Progenitor cell of endocrine pancreas (in vitro differentiated cells): ENCODE measurements at places on chromosomes 3 and 15.

DNA sequence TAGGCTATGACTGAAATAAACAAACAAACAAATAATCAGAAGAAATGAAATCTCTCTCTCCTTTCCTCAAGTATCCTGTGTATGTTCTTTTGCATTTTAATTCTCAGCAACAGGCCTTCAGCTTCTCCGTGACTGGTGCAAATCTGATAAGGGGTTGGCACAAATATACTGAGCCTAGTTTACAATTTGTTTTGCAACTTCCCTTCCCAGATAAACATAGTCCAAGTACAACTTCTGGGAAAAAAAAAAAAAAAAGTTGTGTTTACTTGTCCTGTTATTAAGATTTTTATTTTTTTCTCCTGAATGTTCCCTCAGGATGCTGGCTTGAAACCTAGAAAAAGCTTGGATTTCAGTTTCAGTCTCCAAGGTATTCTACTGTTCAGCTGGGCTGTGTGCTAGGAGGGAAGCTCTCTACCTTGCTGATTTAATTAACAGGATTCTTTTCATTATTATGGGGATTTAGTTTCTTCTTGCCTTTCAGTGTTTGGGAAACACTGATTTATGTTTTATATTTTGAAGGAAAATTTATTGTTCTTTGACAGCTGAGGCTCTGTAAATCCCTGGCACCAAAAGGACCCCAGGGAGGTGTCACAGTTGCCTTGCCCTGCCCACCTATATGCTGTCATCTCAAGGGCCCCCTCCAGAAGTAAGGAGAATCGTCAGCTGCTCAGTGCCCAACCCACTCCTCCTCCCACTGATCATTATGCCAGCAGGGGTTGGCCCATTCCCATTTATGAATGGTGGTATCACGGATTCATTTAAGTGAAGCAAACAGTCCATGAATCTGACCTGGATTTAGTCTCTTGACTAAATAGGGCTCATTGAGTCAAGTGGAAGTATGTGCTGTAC lies 185.2 kb downstream of the MEIS2 start:
- no peak for DNase-seq

DNA sequence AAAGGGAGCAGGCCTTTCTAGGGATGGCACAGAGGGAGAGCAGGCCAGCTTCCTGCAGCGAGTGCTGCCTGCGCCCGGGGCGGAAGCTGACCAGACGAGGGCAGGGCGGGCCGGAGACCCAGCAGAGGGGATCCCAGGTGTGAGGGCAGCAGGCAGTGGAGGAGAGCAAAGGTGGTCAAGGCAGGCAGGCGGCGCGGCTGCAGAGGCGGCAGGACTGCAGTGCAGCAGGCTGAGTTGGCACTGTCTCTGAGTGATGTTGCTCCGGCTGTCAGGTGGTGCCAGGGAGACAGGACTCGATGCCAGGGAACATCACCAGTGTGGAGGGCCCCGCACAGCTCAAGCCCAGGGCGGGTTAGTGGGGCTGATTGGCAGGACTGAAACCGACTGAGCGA lies 22.3 kb upstream of the PLXNA1 start:
- DNase-seq, result no peak

DNA sequence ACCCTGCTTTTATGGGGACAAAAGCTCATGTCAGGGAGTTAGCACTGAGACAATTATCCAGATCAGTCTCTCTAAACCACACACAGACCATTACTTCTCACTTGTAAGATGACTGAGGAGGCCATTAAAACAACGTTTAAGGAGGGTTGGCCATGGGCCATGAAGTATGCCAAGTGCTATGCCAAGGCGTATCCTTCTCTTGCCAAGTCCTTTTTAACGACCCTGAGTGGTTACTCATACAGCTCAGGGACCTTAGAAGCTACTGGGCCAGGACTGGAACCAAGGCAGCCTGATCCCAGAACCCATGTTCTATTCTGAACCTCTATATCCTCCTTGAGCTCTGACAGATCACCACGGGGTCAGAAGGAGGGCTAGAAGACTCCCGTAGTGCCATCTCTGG lies 50.0 kb downstream of the NMNAT3 start:
- DNase-seq, result no peak

- DNase-seq, result no peak
Measured at GRCh38 chr3:133413161-133414020, 13.5 kb downstream of the BFSP2 start.

- DNase-seq, result no peak
Measured at GRCh38 chr15:93180656-93181055, 91.6 kb upstream of the RGMA start.

GRCh38 chr15:52657338-52657737 lies 21.9 kb downstream of the ATOSA start:
- no peak for DNase-seq

GRCh38 chr15:44084770-44085169 lies 110.3 kb downstream of the FRMD5 start:
- DNase-seq, result no peak

DNA sequence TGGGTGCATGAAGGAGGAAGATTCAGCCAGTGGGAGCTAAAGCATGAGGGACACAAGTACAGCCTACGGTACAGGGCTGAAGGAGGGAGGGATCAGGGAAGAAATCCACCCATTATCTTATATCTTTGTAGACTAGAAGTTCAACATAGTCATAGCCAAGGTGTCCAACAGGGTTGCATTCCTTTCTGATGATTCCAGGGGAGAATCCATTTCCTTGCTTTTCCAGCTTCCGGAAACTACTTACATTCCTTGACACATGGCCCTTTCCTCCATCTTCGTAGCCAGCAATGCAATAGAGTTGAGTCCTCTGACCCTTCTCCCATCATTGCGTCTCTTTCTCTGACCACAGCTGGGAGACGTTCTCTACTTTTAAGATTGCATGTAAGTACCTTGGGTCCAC lies 471.0 kb upstream of the SEMA6D start:
- DNase-seq, result no peak

- no peak for DNase-seq
Measured at GRCh38 chr3:149545049-149545448, 70.6 kb downstream of the TM4SF4 start.

DNA sequence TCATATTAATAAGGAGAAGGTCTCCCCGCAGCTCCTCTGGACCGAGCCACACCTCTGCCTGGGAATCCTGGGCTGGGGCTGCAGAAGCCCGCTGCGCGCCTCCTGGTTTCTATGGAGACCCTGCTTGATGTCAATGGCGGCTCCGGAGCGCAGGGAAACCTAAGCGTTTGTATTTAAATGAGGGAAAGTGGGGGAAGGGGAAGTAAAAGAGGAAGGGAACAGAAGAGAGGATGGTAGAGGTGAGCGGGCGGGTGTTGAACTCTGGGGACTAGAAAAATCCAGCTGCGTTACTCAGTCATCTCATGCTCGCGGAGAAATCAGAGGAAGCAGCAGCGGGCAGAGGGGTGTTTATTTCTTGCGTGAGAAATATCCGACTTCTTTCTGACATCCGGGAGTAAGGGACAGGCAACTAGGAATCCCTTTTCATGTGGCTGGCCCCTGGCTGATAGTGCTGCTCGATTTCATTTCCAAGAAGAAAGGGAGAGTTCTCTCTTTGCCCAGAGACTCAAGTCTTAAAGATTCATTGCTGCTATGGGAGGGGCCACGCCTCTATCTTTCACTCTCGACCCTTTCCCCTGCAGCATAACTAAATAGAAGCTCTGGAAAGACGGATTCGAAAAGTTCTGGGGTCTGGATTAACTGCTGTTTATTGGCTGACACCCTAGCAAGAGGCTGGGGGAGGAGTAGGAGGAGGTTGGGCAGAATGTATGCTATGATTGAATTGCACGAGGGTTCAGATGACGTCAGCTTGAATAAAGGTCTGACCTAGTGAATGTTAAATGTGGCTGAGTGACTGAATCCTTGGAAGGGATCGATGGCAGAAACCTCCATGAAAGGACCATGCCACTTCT lies 110.5 kb upstream of the GAP43 start:
- DNase-seq, result peak; percentile 29

DNA sequence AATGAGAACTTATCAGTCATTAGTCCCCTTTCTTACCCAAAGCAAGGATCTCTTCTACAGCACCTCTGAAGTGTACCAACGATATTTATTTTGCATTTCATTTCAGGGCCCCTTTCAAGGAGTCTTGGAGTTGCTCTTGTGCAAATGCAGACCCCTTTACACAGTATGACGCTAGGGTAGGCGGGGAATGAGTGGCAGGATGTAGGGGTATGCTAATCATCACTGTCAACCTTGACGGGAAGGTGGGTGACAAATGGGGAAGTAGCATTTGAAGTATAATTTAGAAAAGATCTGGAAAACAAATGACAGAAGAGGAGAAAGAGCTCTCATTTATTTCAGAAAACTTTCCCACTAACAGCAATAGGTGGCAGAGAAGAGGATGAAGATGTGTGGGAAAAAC lies 94.4 kb downstream of the LRRN1 start:
- no peak for DNase-seq

- peak; percentile 37 for DNase-seq
Measured at GRCh38 chr15:43776718-43777266, at the start of gene ELL3. Gene ELL3 (minus strand): TSS chr15:43776966. CDS start chr15:43776901, 65 bp downstream.

- no peak for DNase-seq
Measured at GRCh38 chr3:107224026-107224596, 153.1 kb upstream of the CCDC54 start.

DNA sequence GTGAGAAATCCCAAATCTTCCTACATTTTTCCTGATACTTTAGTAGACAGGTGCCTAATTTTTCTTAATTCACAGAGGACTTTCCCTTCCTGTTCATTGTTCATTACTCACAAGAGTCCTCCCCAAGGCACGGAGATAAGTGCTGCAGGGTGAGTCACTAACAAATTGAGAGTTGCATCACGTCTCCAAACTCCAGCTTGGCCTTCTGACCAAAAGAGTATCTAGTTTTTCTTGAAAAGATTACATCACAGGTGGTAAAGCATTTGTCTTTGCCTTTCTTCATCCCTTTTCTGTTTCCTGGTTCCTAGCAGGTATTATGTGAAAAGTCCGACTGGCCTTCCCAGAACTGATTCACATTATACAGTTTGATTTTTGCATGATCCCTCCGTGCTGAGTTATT lies 24.9 kb upstream of the RASGRP1 start:
- no peak for DNase-seq

DNA sequence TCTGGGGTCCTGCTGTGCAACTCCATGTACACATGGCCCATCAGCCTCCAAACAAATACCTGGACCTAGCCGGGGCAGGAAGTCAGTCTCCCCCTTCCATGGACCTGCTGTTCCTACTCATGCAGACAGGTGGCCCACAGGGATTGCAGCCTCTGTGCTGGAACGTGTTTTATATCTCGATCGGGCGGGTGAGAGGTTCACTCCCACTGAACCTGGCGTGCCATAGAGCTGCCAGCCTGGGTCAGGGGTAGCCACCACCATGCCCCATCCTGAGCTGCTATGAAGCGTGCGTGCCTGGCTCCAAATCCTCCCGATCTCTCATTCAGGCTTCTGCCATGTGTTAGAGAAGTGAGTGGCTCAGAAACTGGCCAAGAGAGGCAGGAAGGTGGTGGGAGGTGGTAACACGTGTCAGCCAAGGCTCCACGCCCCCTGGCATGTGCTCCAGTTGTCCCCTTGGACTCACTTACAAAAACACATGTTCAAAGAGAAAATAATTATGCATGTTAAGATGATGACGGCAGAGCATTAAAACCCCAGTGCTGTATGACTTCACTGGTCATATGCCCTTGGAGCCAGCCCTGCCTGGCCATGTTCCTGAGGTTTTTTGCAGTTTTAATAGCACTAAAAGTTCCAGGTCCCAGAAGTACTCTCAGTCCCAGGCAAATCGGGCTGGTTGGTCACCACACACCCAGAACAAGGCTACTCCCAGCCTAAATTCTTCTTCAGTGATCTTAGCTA lies 30.6 kb downstream of the CTSH start:
- no peak for DNase-seq

- DNase-seq, result no peak
Measured at GRCh38 chr15:64034519-64034918, 11.8 kb downstream of the DAPK2 start.

GRCh38 chr15:100002787-100003536 lies 269.7 kb upstream of the LYSMD4 start:
- DNase-seq, result no peak

DNA sequence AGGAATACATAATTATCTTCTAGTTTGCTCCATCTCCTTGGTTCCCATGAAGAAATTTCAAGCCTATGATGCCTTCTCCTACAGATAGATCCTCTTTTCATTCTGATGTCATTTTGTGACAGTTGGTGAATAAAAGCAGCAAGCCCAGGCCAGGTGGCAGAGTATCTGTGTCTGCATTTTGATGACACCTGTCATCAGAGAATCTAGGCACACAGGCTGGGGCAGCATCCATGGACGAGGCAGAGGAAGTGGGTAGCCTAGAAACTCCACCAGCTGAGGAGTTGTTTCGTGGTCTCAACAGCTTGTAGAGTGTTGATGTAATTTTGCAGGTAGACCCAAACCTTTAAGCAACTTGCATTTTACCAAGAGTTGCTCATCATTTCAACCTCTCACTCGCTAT lies 269.8 kb downstream of the FEZF2 start:
- no peak for DNase-seq

GRCh38 chr3:111538681-111539083 lies 3.3 kb upstream of the CD96 start:
- no peak for DNase-seq

GRCh38 chr15:69795601-69796000 lies 302.1 kb downstream of the TLE3 start:
- no peak for DNase-seq

GRCh38 chr3:39716849-39717248 lies 92.6 kb upstream of the MYRIP start:
- no peak for DNase-seq

DNA sequence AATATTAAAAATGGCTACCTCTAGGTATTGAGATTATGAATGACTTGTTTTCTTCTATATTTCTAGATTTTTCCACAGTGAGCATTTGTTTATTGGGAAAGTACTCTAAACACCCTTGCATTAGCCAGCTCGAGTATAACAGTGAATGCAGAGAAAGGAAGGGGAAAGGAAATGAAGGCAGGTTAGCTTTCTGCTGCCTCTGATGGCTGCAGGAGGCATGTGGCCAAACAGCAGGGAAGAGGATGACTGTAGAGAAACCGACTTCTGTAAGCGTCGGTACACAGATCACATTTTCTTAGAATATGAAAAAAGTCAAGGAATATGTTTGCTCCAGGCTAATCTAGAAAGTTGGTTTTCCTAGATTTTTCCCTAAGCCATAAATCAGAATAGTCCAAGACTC lies 19.8 kb downstream of the GNB5 start:
- no peak for DNase-seq
